Activated T-cell treated with anti-CD3 and anti-CD28 coated beads for 24 hours (primary cell): ENCODE measurements at places on chromosomes 2 and 18.

DNA sequence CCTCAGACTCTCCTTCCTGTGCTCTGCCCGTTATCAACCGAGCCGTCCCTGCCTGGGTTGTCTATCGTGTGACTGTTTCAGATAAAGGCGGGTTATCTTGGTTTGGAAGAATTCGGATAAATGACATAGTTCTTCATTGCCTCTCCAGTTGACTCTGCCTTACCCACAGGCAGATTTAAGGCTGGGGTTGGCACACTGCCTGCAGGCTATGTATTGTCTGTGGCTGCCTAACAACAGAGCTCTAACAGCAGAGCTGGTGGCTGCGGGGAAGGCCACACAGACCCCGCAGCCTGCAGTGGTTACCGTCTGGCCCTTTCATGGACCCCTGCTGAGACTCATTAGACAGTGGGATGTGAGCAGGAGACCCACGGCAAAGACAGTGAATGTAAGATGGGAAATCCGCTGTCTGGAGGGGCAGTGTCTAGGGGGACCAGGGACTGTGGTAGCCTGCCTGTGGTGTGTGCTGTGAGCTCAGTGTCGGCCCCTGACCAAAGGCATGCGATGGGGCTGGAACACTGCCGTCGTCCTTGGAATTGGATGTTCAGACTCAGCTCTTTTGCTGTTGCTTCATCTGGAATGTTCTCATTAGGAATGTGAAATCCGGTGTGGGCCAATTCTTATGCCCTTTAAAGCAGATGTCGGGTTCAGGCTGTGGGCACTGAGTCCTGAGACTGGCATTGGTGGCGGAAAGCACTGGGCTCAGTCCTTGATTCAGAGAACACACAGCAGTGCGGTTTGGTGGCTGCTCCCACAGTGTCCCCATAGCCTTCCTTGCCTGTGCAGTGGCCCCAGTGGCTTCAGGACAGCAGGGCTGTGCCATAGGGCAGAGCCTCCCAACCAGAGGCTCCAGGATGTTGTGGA, 44.5 kb downstream of the SH3RF3 start:
- no peak for DNase-seq

DNA sequence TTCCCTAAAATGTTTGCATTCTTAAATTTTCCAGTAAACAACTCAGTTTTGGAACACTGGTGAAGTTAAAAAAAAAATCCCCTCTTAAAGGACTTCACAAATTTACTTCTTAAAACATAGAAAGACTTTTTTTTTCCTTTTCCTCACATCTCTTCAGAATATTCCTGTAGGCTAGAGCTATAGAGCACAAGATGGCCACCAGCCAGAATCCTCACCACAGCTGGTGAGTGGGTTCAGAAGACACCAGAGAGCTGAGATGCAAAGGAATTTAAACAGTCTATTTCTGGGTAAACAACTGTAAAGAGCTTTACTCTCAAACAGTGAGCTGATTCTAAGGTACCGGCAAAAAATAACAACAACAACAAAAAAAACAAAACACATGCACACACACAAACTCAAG, 252.8 kb downstream of the LRP1B start:
- no peak for DNase-seq

DNA sequence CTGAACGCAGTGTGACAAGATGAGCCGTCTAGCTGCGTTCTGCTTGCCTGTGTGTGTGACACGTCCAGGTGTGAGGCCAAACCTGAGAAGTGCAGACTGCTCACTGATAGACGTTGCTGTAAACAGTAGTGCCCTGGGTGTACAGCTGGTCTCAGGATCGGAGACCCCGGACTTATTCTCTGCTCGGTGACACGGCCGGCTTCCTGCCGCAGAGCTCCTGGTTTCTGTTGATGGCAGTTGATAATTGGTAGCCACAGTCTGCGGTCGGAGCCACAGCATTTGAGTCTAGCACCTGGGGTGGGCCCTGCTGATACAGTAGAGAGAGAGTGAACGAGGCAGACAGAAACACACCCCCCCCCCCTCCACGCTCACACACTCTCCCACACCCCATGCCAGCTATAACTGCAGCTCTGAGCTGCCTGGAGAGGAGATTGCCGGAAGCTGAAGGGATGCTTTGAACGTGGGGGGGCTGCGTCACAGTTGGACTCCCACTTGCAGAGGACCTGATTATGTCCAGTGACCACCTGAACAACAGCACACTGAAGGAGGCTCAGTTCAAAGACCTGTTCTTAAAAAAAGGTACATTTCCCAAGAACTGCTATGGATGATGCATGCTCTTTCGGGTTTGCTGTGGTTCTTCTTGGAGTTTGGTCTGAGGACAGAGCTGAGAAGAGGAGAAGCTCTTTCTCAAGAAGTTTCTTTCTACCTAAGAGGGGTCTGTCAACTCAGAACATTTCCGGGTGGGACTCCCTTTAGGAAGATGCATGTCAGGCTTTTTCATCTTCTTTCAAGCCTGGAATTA, 114.0 kb downstream of the FAM210A start:
- DNase-seq, result peak; percentile 64

GRCh38 chr18:29494371-29494770, 1317.4 kb upstream of the CDH2 start:
- no peak for DNase-seq

DNA sequence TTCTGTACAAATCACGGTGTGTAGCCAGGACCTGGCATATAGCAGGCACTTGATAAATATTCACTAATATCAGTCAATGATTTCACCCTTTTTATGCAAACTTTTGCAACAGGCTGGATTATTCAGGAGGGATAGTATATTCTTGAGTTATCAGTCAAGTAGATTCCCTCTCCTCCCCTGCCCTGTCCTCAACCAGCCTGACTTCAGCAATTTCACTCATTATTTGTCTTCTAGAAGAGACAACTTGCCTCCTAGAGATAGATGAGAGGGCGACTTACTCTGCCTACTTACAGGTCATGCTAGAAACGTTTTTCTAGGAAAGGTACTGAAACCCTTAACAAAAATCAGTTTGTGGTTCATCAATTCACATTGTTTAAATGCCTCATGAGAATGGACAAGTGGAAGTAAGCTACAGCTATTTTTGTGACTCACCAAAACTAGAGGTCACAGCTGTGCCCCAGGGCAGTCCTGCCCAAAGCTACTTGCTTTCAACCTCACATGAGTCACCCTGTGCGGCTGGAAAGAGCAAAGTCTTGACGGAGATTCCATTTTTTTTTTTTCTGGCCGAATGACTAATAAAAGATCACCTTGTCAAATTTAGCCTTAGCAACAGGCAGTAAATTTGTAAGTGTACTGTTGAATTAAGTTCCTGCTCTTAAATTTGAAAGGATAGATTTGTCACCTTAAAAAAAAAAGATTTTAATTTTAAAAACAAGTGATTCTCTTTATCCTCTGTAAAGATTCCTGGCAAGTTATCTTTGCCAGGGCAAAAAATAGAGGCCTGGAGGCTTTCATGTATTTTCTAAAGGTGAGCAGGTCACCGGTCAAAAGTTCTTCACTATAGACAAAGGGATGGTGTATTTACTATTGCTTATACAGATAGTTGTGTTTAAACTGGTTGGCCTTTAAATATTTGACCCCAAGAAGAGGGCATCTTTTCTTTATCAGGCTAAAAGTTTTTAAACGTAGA, 109.0 kb upstream of the SLC35G4 start:
- no peak for DNase-seq

GRCh38 chr2:21773168-21773567, 649.4 kb downstream of the TDRD15 start:
- DNase-seq, result no peak

GRCh38 chr2:176149939-176150583, 1.3 kb upstream of the HOXD4 start:
- DNase-seq, result no peak

GRCh38 chr18:50079571-50080295, 115.2 kb downstream of the MYO5B start:
- no peak for DNase-seq

GRCh38 chr18:79509536-79509930, 113.8 kb downstream of the NFATC1 start:
- DNase-seq, result no peak

GRCh38 chr2:223055836-223056235, 3.8 kb downstream of the KCNE4 start:
- DNase-seq, result no peak

DNA sequence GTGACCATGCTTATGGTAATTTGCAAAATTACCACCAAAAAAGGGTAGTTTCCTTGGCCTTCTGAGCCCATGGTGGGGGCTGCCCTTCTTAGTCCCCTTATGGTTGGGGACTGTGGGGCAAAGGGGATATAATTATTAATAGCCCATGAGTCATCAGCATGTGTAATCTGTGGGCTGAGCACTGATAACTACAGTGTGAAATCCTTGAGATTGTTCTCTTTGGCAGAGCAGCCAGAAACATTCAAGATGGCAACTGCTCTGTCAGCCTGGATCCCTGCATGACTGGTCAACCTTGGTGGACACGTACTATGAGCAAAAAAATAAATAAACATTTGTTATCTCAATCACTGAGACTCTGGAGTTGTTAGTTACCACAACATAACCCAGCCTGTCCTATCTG, 61.3 kb downstream of the MGAT4A start:
- no peak for DNase-seq

GRCh38 chr2:27727257-27727656, 44.3 kb upstream of the MRPL33 start:
- no peak for DNase-seq

DNA sequence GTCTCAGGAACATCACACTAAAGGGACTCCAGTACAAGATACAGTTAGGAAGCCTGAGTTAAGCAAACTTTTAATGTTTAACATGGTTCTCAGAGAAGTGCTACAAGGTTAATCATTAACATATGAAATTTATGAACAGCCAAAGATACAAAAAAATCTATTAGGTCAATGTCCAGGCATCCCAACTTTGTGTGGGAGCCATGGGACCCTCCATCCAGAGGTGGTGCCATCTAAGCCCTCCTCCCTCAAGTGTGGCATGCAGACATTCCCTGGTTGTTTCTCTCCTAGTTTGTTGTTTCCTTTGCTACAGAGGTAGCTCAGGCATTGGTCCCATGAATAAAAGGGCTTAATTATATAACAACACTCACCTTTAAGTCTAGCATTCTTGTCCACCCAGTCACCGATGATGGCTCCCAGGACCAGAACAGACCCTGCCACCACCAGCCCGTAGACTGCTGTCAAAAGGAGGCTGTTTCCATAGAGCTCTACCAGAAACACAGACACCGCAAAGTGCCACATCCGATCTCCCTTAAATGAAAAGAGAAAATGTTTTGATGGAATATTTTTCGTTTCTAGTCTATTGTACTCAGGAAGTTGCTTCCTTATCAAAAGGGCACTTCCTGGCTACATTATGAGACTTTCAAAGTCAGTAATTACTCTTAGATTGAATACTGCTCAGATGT, 5.7 kb downstream of the SLC40A1 start:
- DNase-seq, result no peak

GRCh38 chr18:10033016-10033399, 119.2 kb downstream of the VAPA start:
- no peak for DNase-seq

GRCh38 chr18:55237660-55238059, 278.4 kb upstream of the CCDC68 start:
- no peak for DNase-seq

GRCh38 chr18:67402543-67402942, 114.0 kb downstream of the DSEL start:
- no peak for DNase-seq

- DNase-seq, result no peak
Observed at GRCh38 chr2:109208071-109208950, 79.3 kb downstream of the SH3RF3 start.

DNA sequence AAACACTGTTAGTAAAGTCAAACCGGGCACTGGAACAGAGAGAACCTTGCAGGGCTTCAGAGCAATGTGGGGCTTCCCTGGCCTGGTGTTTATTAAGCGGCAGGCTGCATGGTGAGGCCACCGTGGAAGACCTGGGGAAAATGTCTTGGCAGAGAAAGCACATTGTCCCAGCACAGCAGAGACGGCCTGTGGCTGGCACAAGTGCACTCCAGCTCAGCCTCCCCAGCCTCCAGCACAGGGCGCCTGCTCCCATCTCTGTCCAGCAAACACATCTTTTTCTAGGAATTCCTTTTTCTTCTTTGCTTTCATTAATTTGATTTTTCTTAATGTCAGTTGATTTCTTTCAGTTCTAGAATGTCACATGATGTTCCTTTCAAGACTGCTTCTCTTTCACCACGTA, 138.2 kb upstream of the NFATC1 start:
- DNase-seq, result no peak

GRCh38 chr2:196617430-196617829, 22.1 kb upstream of the CCDC150 start:
- DNase-seq, result no peak

DNA sequence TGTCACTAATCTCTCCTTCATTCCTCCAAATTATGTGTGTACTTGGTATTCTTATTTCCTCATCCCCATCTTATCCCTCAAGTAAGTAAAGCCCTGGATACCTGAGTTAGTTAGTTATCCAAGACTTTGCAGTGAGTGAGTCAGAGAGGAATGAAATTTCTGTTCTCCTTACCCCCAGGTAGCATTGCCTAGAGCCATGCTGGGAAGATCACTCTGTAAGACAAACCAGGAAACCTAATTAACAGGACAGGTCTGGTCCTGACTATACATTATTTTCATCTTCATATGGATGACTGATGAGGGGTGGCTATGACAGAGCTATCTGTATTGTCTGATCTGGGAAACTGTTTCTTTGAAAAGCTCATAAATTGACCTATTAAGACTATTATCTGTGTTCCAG, 55.0 kb upstream of the ITGA6 start:
- no peak for DNase-seq

DNA sequence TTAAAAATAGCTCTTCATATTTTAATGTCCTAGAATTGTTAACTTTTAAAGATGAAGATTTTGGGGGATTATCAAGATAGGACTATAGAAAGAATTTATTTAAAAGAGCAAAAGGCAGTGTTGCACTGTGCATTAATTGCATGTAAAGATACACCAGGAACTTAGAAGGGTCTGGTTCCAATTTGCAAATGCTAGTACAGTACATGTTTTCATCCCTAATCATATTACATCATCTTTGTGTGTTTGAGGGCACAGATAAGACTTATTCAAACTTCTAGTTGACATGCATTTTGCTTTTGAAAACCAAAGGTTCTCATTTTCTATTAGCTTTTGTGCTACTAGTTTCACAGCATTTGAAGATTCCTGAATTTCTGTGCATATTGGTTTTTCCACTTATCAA, 231.7 kb upstream of the LYPD1 start:
- no peak for DNase-seq

GRCh38 chr2:47072018-47072691, 83.0 kb downstream of the STPG4 start:
- DNase-seq, result no peak

DNA sequence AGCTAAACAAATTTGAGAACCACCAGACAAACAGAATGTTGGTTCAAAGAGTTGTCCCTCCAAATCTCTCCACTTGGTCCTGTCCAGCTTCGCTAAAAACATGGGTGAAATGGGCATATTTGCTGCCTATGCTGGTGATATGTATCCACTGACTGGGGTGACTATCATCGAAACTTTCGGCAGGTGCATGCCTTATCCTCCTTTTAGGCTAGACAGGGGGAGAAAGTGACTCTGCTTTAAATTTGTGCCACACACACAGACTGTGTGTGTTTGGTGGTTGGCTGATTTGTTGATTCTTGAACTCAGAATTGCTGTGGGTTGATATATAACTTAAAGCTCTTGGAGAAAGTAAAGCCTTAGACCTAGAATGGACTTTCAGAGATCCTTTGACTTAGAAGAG, 324.1 kb upstream of the NT5C1B start:
- no peak for DNase-seq
